Stimulated activated CD8-positive, alpha-beta memory T cell treated with anti-CD3 and anti-CD28 coated beads, Interleukin-15, amount 100 ng/mL, for 1 hour (primary cell): ENCODE measurements at places on chromosomes 16 and 17.

DNA sequence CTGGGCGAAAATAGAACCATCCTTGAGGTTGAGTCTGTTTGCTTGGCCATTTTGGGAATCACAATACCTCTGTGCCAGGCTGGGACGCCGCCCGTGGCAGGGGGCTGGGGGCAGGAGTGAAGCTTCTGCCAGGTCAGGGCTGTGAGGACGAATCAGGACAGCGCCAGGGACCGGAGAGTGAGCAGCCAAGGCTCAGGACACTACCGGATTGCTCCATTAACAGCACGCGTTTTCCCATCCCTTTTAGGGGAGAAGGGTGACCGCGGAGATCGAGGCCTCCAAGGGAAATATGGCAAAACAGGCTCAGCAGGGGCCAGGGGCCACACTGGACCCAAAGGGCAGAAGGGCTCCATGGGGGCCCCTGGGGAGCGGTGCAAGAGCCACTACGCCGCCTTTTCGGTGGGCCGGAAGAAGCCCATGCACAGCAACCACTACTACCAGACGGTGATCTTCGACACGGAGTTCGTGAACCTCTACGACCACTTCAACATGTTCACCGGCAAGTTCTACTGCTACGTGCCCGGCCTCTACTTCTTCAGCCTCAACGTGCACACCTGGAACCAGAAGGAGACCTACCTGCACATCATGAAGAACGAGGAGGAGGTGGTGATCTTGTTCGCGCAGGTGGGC, 23.4 kb downstream of the C1QTNF1 start:
- no peak for DNase-seq

- DNase-seq: peak; percentile 52
Observed at GRCh38 chr17:75778861-75779249, 5.8 kb upstream of the UNK start.

DNA sequence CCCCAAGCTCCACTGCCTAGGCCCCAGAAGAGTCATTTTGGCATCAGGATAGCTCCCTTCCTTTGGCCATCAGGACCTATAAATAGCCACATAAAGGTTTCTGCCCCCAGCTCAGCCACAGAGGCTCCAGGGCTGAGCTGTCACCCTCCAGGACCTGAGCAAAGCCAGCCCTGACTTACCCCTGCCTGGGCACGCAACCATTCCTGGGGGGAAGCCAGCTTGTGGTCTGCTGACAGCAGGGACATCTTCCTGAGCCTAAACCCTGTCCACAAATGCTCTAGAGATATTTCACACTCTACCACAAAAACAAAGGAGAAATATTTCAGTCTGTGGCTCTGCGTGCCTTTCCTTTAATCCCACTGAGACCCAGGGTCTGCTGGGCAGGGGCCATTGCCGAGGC, 123.7 kb upstream of the CCL2 start:
- no peak for DNase-seq

- DNase-seq: no peak
Observed at GRCh38 chr16:14672403-14672971, 21.6 kb downstream of the PLA2G10 start.

DNA sequence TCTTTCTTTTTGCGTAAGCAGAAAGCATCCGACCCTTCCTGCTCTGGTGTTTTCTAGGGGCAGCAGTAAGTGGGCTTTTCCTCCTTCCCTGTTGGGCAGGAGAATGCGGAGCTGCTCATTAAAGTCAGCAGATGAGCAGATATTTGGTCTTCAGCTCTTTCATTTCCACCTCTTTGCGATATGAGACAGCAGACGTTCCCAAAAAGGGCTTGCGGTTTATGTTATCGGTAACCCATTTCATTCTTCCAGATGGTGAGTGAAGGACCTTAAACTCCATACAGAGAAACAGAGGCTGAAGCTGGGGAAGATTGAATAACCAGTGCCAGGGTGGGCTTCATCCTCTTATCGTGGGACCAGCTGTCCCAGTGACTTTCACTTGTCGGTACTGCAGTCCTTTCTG, 40.7 kb downstream of the KSR1 start:
- DNase-seq: no peak

DNA sequence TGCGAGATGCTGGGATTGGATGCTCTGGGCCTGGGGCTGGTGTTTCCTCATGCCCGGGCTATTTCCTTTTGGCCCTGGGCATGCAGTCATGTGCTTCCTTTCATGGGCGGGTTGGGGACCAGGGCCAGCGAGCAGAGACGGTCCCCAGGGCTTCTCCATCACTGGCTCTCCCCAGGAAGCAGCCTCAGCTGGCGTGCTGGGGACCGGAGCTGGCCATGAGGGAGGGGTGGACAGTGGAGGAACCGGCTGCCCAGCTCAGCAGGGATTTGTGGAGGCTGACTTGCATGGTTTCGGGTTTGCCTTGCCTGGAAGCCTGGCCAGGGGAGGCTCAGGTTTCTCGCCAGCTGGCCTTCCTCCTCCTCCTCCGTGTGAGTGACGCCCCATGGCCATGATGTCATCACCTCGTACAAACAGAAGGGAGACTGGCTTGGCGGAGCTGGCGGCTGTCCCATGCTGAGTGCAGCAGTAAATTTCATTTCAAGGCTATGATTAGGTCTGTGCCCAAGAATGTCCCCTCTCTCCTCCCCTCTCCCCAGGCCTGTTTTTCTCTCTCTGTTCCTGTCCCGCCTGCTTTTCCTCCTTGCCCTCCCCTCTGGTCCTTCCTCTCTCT, 8.9 kb upstream of the TIMP2 start:
- no peak for DNase-seq

- no peak for DNase-seq
Observed at GRCh38 chr17:83194761-83195329, 115.4 kb downstream of the METRNL start.
